Endothelial cell (in vitro differentiated cells): ENCODE measurements at places on chromosomes 1 and 21.
A peak's percentile ranks its signal among the peaks of the same experiment; 100 is the strongest.

GRCh38 chr1:16727190-16728111, 12.9 kb upstream of the RNU1-4 start:
- peak; percentile 62 for DNase-seq

DNA sequence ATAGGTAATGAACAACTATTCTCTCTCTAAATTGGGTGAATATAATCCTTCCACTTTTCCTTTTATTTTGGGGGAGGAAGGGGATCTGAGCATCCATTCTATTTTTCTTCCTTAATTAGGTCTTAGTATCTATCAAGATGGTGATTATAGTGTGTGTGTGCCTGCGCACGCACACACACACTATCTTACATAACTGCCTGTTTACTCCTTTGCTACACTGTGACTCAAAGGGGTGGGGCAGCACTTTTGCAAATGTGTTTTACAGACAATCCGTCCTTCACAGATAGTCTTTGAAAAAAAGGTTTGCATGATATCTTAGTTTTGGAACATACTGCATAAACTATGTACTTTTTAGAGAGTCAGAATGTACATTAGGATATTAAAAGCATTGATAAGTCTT, 191.5 kb downstream of the SDCCAG8 start:
- no peak for DNase-seq

DNA sequence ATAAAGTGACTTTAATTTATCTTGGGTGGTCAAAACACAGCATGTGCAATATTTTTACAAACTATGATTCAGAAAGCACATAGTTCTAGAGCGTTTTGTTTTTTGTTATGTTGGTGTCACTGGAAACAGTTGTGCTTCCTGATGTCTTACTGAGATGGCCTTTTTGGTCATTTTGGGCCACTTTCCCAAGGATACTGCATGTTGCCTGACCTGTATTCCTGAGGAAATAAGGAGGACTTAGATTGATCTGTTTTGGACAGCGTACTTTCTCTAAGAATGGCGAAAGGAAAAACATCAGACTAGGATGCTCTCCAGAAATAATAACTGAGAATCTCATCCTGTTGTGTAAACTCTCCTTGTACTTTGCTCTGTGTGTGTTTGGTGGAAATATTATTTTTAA, 451.2 kb downstream of the USP25 start:
- no peak for DNase-seq

DNA sequence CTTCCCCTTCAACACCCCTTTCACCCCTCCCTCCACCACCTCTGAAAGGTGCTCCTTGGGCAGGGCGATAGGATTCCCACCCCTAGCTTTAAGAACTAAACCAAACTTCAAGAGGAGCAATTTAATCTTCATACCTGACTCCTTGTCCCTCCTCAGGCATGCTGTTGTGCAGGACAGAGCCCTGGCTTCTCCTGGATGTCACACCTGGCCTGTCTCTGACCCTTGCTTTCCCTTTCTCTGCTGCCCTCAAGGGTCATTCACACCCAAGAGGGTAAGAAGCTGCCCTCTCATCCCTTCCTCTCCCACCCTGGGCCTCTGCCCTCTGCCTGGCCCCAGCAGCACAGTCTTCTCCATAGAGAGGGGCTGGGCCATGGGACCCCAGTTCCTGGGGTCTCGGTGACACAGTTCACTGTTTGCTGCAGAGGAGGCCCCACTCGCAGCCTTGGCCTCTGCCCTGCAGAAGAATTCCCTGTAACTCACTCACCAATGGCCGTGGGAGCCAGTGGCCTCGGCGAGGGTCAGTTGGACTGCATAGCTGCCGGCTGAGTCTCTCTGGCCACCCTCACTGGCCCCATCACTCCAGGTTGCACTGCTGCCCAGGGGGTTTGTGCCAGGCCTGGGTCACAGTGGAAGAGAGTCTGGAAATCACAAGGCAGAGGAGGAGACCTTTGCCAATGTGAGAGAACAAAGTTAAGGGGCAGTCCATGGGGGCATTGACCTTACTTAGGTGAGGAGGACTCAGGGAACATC, 28.4 kb upstream of the LHX4 start:
- no peak for DNase-seq

GRCh38 chr1:189983166-189983890, 494.3 kb downstream of the BRINP3 start:
- no peak for DNase-seq

- DNase-seq: no peak
Measured at GRCh38 chr1:216653001-216653400, 70.2 kb downstream of the ESRRG start.
